Right lobe of liver (tissue), 6 donors: ENCODE measurements at places on chromosomes 11 and 22.

GRCh38 chr11:117610045-117610444 is 187.0 kb downstream of the DSCAML1 start:
- DNase-seq, result no peak

DNA sequence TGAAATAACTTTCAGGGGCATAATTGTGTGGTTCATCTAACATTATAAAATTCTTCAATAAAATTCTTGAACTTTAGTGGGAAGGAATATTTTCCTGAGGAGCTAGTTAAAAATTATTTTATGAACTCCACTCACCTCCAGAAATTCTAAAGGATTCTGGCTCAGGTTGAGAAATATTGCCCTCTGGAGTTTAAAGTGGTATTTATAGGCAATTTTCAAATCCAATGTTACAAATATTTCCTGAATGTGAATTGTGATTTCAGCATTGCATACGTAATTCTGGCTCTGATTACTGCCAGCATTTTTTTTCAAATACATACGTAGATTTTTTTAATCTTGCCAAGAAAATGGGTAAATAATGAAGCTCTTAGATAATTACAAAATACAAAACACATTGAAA is 598.2 kb upstream of the ANO3 start:
- no peak for DNase-seq

DNA sequence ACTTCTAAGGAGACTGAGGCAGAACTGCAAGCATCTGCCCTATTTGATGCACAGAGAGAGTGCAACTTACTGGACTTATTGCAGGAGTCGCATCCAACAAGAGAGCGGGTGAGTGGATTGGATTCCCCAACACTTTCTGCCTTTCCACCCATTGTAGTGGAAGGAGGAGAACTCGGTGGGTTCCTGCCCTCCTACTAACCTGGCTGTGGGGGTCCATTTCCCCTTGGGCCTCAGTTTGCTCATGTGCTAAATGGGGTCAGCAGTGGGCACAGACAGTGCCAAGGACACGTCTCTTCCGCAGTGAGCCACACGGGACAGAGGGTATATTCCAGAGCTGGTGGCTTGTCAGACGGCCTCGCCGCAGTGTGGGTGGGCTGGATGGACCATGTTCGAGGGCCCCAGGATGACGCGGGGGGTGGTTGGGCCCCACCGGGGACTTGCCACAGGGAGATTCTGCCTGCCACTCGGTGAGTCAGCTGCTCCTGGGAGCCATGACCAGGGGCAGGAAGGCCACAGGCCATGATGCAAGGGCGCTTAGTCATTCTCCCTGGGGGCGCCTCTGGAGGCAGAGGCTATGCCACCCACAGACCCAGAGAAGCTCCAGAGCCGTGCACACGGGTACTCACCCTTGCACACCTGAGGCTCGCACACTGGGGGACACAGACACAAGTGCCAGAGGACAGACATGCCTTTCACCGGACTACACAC is 8.2 kb downstream of the ALX4 start:
- DNase-seq, result no peak

GRCh38 chr11:105204636-105205035 is 65.1 kb upstream of the CARD18 start:
- DNase-seq, result no peak

- no peak for DNase-seq
Measured at GRCh38 chr22:22952531-22953280, 65.1 kb downstream of the IGLL5 start.

DNA sequence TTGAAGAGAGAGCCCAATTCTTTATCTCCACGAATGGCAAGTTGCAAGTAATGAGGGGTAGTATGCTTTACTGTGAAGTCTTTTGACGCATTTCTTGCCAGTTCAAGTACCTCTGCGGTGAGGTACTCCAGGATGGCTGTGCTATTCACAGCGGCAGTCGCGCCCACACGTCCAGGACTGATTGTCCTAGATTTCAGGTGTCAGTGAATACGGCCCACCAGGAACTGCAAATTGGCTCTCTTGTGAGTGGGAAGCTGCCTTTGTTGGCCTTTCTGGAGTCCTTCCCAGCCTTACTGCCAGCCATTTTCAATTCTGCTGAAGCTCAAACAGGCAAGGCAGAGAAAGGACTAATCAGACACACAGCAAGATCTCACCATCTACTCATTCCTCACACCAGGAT is 8.5 kb downstream of the PPFIA1 start:
- no peak for DNase-seq

DNA sequence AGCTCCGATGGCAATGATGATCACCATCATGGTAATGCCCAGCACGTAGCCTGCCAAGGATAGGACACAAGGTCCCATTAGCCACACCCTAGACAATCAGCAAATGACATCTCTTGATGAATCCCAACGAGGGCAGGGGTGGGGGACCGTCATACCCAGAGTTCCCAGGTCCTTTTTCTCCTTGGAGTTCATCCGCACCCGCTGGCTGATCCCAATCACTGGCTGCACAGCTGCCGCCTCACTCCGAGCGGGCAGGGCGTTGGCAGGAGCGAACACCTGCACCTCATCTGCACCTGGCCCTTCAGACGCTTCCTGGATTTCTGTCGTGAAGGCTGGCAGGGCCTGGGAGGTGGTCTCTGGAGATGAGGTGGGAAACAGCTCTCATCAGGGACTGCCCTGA is 2.9 kb downstream of the PIK3IP1 start:
- DNase-seq, result no peak

- DNase-seq, result no peak
Measured at GRCh38 chr22:35521358-35522224, 19.0 kb upstream of the RASD2 start.

DNA sequence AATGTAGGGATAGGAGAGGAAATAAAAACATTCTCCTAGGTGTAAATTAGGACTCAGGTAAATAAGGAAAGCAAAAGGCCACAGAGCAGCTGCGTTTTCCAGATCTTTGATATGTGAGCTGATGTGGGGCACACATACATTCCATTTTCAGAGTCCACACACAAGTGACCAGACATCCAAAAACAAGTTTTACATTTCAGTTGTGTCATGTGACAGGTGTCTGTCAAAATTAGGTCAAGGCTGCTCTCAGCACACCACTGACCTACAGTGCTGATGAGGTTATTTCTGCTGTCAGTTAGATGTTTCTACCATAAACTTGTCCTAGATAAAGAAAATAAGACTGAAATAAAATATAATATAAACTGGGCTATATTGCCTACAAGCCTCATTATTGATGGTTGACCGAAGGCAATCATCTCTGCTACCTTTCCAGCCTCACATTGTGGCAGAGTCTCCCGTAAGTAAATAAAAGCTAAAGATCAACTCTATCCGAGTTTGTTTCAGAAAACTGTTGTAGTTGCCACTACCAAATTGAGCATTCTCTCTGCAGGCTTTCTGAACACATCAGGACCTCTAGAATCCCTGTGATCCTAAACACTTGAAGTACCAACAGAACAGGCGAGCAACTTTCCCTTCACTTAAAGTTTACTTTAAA is 7.9 kb downstream of the ARHGAP20 start:
- no peak for DNase-seq

DNA sequence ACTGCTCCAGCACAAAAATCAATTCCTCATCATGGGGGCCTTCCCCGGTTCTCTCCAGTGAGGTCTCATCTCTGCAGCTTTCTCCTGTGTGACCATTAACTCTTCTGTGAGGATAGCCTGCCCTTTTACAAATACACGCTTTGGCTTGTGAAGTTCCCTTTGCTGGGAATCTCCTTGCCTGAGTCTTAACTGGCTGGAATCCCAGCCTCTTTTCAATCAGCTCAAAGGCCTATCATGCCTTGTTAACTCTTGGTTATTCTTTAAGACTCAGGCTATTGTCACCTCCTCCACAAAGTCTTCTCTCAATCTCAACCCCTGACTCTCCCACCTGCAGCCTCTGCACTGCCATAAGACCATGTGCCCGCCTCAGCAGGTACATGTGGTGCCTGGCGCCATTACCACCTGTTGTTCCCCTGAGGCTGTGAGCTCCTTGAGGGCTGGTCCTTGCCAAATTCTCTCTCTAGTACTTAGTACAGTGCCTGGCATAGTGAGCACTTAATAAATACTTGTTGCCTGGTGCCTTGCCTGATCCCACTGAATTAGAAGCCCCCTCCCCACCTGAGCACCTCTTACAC is 128.2 kb downstream of the ST3GAL4 start:
- no peak for DNase-seq

DNA sequence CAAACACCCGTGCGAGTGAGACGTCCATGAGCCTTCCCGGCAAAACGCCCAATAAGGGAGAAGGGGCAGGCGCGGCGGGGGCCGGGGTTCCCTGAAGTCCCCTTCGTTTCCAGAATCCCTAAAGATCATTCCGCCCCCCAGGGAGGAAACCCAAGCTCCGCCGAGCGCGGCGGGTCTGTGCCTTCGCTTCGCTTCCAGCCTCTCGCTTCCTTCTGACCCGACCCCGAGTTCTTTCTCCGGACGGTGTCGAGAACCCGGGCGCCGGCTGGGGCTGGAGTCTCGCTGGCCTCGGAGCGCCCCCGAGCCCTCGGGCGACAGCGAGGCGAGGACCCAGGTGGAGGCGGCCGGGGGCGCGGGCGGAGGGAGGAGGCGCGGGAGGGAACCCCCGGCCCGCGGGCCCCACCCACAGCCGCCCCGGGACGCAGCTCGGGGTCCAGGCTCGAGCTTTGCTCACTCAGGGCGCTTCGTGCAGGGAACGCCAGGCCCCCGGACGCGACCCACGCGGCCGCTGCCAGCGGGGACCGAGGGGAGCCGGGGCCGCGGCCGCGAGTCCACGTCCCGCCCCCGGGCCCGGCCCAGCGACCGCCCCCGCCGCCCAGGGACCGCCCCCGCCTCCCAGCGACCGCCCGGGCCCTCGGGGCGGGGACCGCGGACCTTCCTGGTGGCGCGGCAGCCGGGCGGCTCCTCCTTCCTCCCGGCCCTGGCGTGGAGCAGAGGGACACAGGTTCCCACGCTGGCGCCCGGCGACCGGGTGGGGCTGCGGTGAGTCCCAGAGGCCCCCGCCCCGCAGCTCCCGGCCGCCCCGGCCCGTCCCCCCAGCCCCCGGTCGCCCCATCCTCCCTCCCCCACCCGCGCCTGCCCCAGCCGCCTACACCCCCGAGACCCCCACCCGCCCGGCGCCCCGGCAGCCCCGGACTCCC is at the start of gene PGGHG:
Gene PGGHG (plus strand): TSS at position 649 of the 920 bp plus-strand sequence. CDS start 691 bp downstream, outside the sequence.
- DNase-seq, result peak; percentile 88

- DNase-seq, result no peak
Measured at GRCh38 chr22:27719535-27720227, 81.9 kb downstream of the MN1 start.

DNA sequence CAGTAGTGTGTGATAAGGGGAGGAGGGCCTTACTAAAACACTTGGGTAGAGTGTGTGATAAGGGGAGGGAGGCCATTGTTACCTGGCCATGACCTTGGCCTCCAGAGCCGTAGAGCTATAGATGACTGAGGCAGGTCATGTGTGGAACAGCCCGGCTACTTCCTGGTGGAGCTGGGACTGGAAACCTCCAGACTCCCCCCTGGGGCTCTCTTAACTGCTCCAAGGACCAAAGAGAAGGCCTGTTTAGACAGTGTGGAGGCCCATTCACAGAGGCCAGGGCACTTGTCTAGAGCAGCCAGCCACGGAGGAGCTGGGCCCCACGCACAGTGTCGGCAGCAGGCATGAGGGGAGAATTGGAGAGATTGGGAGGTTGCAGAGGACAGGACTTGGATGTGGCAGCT is 12.5 kb upstream of the MICALL1 start:
- no peak for DNase-seq

GRCh38 chr11:68969386-68969785 is 11.4 kb downstream of the MRGPRD start:
- DNase-seq, result no peak

- no peak for DNase-seq
Measured at GRCh38 chr11:12330485-12331231, 46.7 kb upstream of the PARVA start.

DNA sequence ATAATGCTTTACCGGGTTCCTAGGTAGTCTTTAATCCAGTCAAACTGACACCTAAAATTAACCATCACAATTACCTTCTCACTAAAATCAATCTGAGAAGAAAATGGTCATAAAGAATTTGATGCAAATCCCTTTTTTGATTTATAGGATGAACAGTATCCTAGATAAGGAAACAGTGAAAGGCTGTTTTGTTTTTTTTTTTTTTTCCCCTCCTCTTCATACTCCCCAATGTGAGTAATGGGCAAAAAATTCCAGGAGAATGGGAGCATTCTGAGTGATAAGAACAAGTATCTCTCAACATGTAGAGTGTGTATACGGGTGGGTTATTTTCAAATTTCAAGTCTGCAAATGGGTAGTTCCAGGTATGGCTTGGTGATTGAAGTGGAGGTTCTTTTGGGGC is 28.4 kb downstream of the GRAMD1B start:
- DNase-seq, result no peak

DNA sequence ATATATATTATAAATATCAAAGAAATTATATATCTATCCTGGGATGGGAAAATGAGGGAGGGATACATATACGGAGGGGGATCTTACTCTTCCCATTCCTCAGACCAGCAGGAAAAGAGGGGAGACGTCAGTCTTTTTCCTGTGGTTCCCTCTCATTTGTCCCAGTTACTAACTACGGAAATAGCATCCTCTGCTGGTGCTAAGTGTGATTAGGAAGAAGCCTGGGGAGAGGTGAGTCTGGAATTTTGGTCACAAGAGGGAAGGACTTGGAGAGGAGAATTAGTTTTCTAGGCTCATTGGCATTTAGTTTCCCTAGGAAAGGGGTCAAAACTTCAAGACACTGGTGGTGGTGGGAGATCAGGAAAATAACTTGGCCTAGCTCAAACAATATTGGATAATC is 11.6 kb downstream of the MED19 start:
- DNase-seq, result no peak

GRCh38 chr11:19769820-19770219 is 57.2 kb downstream of the NAV2 start:
- no peak for DNase-seq

- DNase-seq, result no peak
Measured at GRCh38 chr11:33721426-33721825, 14.8 kb downstream of the CD59 start.

DNA sequence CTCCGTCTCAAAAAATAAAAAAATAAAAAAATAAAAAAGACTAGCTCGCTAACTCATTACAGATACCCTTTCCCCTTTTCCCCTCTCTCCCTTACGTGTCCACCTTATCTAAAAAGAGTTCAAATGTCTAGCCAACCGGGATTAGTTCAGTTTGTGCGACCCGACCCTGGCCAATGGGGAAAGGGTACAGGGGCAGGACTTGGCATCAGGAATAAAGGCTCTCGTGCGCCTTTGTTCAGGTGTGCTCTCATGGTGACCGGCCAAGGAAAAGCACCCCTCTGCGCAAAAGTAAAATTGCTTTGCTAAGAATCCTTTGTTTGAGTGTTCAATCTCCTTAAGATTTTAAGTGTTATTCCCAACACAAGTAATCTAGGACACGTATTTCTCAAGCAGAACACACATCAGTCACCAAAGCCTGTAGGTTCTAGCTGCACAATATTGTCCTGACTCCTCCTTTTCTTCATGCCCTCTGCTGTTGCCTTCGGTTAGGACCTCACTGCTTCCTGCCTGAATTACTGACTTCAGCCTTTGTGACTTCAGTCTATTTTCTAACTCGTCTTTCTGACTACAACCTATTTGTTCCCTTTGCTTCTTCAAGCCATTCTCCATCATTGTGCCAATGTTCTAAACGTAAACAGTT is 20.7 kb upstream of the CECR2 start:
- no peak for DNase-seq

GRCh38 chr11:120785576-120785975 is 238.3 kb upstream of the TBCEL start:
- no peak for DNase-seq

GRCh38 chr11:115279813-115280761 is 224.1 kb downstream of the CADM1 start:
- DNase-seq, result no peak
